HT1080 (cell line): ENCODE measurements at places on chromosomes 4 and X. TPM values are rescaled to one million over a fixed set of nuclear protein-coding genes. Genes with fewer than 3 reads are reported as not detected.

The SUV39H1 gene
- 10.1 and 11.2 TPM in 2 replicates for total RNA-seq

The GPC3 gene
- not detected in 2 replicates for total RNA-seq

The RRH gene
- total RNA-seq, result 0.17 TPM in 1 of 2 replicates, not detected in the other

The GPR173 gene
- total RNA-seq, result 3.3 and 3.4 TPM in 2 replicates

The CHRNA9 gene
- total RNA-seq, result 2.6 and 6.3 TPM in 2 replicates

The CWH43 gene
- total RNA-seq, result not detected in 2 replicates

The PASD1 gene
- total RNA-seq, result 63.8 and 65.8 TPM in 2 replicates

The FABP2 gene
- total RNA-seq, result not detected in 2 replicates

The GAGE1 gene
- 40.0 and 84.7 TPM in 2 replicates for total RNA-seq

The STARD8 gene
- total RNA-seq, result 7.1 and 7.4 TPM in 2 replicates

The EREG gene
- not detected in 2 replicates for total RNA-seq

DNA sequence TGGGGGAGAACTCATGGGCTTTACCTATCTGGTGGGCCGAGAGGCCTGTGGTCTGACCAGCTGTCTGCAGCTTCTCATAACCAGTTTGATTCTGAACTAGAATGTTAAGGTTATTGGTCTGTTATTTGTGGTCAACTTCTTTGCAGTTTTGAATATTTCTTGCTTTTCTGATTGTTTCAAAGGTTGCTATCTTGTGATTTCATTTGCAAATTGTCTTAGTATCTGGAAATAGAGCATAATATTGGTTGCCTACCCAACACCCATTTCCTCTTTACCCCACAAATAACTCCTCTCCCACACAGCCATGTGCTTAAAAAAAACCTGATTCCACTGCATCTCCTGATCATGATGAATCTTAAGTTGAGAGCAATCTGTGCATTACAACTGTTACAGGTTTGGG lies 39.1 kb upstream of the BMP2K start:
- no peak for DNase-seq

DNA sequence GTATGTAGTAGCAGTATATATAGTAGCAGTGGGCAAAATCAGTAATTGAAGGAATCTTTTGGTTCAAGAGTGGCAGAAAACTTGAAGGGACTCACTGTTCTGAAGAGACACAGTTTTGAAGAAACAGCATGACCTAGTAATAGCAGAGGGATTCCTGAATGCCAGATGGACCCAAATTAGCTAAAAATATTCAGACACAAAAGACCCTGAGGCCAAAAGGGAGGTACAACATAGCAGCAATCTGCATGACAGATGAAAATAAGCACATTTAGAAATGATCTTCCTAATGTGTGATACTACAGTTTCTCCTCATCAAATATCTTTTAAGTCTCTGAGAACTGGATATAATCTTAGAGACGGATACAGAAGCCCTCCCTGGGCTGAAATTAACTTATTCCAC lies 536.6 kb downstream of the PPARGC1A start:
- no peak for DNase-seq

GRCh38 chr4:21882051-21882839 lies 66.3 kb downstream of the KCNIP4 start:
- peak; percentile 37 for DNase-seq

DNA sequence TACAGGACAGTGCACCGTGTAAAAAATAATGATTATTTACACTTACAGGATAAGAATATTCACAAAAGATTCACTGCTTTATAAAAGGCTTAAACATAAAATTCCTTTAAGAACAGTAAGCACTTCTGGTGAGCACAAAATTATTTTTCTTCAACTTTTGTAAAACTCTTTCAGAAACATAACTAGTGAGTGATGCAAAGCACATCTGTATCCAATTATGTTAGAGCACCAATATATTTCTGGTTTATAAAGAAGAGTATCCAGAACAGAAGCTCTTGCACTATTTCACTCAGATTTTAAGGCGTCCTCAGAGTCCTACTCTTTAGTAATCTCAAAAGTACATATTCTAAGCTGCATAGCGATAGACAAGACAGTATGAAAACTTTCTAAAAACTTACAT lies 276.0 kb downstream of the C4orf33 start:
- no peak for DNase-seq

- no peak for DNase-seq
Measured at GRCh38 chr4:147826288-147826646, 94.4 kb downstream of the ARHGAP10 start.

- peak; percentile 6 for DNase-seq
Measured at GRCh38 chrX:53481093-53481492, 46.9 kb upstream of the HSD17B10 start.

GRCh38 chr4:4614925-4615678 lies 73.3 kb upstream of the STX18 start:
- DNase-seq, result no peak

DNA sequence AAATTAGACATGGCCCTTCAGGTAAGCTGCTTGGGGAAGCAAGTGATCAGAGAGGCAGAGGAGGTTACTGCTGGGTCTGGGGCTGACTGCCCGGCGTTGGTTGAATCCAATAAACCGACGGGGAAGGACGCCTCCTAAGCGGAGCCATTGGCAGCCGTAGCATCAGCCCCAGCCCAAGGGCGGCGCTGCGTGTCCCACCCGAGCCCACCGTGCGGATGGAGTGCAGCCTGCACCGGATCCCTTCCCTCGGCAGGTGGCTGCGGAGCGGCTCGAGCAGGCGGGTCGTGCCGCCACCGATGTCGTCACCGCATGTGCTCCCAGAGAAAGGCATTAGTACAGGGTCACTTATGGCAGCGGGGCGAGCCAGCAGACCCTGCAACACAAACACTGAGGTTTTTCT lies 82.1 kb downstream of the ALPK1 start:
- DNase-seq, result no peak

GRCh38 chr4:112279882-112280315 lies 5.8 kb downstream of the TIFA start:
- DNase-seq, result no peak

- DNase-seq, result no peak
Measured at GRCh38 chr4:112520598-112521122, 4.7 kb upstream of the NEUROG2 start.

GRCh38 chr4:136800248-136800647 lies 732.0 kb downstream of the PCDH18 start:
- DNase-seq, result no peak

GRCh38 chrX:110172215-110172614 lies 145.7 kb downstream of the AMMECR1 start:
- DNase-seq, result no peak

DNA sequence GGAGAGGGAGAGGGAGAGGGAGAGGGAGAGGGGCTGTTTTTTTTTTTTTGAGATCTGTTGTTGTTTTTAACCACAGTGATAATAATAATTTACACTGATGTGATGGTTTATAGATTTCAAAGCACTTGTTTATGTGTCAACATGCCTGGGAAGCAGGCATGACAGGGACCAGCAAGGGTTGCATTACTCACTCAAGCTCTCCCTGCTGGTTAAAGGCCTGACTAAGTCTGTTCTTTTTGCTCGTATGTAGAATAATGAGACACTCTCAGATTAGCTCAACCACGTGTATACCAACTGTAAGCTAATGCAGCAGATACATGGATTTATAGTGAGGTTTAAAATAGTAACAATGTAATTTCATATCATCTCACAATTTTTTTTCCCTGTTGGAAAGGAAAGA lies 134.6 kb upstream of the BOD1L1 start:
- no peak for DNase-seq

GRCh38 chr4:38328989-38329729 lies 334.8 kb upstream of the KLF3 start:
- DNase-seq, result no peak

GRCh38 chrX:14501327-14501726 lies 28.0 kb upstream of the GLRA2 start:
- DNase-seq, result no peak

- no peak for DNase-seq
Measured at GRCh38 chr4:99202536-99202935, 16.5 kb downstream of the ADH6 start.
